Hair follicle dermal papilla cell (primary cell): ENCODE measurements at places on chromosomes 13 and 19. TPM values are rescaled to one million over a fixed set of nuclear protein-coding genes. Genes with fewer than 3 reads are reported as not detected.

TLE6 gene
- 1.1 and 2.3 TPM in 2 replicates for total RNA-seq

MAP4K1 gene
- not detected in 2 replicates for total RNA-seq

ZNF100 gene
- 1.6 and 4.1 TPM in 2 replicates for total RNA-seq

IGFL3 gene
- total RNA-seq = 0.49 and 1.2 TPM in 2 replicates

GPR180 gene
- total RNA-seq = 12.3 and 15.7 TPM in 2 replicates

PRODH2 gene
- not detected in 2 replicates for total RNA-seq

OXGR1 gene
- not detected in 2 replicates for total RNA-seq
